ENCODE measurements at places on chromosomes 13 and 19.

DNA sequence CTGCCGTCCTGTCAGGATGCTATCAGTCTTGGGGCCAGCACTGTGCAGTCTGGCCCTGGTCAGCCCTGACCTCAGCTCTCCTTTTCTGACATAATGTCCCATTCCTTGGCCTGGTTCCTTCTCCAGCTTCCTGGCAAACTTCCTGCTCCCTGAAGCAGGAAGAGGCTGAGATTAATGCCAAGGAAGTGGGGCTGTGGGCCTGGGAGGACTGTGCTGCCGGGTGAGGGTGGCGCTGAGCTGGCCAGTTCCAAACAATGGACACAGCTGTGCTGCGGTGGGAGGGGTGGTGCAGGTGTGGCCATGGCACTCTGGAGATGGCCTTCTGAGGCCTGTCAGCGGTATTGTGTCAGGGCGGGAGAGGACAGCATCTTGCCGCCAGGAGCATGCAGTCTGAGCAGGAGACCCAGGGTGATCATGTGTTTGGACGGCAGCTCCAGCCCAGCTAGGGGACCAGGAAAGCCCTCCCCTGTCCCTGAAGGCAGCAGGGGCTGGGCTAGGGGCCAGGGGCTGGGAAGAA is 30.9 kb downstream of the TUBA3C start:
- DNase-seq = no peak

GRCh38 chr13:55615081-55615480 is 1525.6 kb upstream of the PRR20A start:
- no peak for DNase-seq

DNA sequence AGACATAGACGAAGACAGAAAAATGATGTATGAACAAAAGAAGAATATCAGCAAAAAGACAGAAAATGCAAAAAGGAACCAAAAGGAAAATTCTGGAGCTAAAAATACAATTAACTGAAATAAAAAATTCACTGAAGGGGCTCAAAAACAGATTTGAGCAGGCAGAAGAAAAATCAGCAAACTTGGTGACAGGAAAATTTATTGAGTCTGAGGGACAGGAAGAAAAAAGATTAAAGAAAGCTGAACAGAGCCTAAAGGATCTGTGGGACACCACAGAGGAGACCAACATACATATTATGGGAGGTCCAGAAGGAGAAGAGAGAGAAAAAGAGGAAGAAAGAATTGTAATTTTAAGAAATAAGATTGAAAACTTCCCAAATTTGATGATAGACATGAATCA is 7.4 kb upstream of the LSR start:
- no peak for DNase-seq

GRCh38 chr19:3370214-3370720 is 3.9 kb downstream of the NFIC start:
- DNase-seq = no peak

- no peak for DNase-seq
These were observed 47.9 kb downstream of the LYL1 start for GRCh38 chr19:13054626-13055212.

Measured in T-helper 2 cell (primary cell).